NCI-H1436 treated with DMSO at 0.1 percent for 48 hours (cell line): ENCODE measurements at places on chromosomes 3 and 15.

- DNase-seq, result no peak
Measured at GRCh38 chr3:182149594-182149993, 437.9 kb downstream of the SOX2 start.

GRCh38 chr3:114152519-114153151 is 26.2 kb downstream of the DRD3 start:
- peak; percentile 41 for DNase-seq

DNA sequence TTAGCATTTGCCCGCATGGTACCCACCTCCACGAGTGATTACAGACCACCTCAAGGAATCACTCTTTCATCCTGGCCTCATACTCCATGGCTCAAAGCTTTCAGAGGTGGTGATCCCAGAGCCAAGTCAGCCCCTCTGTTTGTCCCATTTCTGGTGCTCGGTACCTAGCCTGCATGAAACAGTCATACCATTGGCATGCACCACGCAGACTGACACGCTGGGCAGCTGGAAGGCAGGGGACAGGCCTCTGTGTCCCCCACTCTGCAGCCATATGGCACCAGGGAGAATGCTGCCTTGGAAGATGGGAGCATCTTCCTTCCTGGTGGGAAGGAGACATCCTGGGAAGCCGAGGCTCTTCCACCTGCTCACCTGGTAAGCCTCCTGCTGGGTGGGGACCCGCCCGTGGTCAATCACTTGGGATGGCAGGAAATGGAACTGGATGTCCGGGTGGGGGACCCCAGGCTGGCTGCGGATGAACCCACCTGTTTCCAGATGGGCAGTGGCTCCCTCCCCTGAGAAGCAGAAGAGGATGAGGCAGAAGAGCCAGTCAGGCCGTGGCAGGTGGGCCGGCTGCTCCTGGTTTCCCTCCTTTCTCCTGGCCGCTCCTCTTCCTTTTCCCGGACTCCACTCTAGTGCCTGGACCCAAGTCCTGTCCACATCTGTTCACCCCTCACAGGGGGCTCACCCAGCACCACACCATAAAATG is 26.9 kb downstream of the CHDH start:
- DNase-seq, result no peak

DNA sequence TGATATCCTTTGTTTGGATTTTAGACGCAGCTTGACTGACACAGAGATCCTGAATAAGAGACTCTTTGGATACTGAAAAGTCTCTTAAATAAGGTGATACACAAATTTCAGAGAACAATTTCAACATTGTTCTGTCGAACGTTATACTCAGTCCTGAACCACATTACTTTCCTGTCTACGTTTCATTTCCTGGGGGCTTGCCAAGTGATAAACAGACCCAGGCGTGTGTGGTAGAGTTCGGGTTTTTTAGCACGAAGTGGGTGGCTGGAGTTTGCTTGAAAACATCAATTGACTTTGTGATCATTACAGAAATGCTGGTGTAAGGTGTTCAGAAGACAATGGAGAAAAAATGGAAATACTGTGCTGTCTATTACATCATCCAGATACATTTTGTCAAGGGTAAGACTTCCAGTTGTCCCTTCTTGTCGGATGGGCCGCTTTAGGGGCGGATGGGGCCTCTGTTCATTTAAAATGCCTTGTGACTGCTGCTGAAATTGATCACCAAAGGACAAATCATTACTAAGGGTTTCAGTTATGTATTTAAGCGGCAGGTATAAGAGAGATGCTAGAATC is at the start of gene CD96:
Gene CD96, plus strand, starts transcription at position 287 of the 573 bp plus-strand sequence. Its CDS starts 52 bp downstream, at position 339.
- no peak for DNase-seq

DNA sequence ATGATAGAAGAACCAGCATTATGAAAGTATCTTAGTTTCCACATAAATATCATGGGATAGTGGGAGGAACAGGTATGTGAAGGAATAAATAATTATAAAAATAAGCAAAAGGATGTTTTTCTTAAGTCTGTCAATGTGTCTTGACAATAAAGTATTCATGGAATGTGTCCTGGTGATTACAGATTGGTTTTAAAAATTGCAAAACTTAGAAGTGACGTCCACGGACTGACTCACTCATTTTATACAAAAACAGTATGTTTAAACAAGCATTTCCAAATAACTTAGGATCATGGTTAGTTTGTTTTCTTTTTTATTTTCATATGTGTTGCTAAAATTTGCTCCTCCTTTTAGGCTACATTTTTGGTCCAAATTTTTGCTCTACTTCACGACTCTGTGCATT is 687.0 kb upstream of the NECTIN3 start:
- no peak for DNase-seq

DNA sequence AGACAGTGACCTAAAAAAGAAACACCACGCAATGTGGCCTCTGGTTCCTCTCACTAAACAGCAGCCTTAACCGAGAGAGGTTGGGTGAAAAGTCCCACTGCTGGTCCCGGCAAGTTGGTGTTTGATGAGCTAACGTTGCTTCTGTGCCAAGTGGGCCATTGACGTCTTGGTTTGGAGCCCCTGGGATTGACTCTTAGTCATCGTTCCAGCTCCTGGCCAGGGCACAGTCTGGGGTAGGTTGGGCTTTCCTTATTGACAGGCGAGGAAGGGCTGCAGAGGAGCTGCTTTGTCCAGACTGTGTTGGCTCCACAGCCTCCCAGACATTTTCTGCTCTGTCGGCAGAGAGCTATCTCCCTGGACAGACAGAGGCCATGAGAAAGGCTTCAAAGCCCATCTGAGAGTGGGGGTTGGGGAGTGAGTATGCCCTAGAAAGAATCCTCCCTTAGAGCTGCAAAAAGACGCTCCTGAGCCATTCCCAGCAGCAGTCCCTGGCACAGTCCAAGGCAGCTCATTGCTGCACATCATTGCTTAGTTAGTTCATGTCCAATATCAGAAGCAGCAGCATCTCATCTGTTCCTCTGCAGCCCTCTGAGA is 28.6 kb upstream of the C3orf80 start:
- DNase-seq, result no peak

GRCh38 chr15:63611177-63611576 is 14.0 kb downstream of the FBXL22 start:
- DNase-seq, result no peak

DNA sequence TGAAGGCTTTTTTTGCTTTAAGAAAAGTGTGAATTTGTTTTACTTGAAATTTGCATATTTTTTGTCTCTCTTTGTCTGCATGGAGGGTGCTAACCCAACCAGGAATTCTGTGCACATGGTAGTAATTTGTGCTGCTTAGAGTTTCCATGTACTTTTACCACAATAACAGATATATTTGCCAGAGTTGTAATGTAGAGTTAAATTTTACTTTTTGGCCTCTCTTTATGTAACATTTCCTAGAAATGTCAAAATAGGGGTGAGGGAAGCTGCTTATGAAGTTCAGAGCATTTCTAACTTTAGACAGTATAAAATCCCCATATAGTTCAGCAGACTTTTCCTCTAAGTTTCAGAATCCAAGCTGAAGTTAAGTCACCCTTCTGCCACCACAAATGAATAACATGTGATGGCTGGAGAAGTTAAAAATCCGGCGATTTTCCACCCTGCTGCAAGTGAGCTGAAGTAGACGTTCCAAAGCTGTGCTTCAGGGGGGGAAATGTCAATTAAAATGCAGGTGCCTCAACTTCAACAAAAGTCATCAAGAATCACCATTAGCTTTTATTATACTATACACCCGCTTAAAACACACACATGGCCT is 385.7 kb upstream of the NR2F2 start:
- DNase-seq, result no peak

GRCh38 chr15:59994888-59995557 is 9.1 kb upstream of the FOXB1 start:
- DNase-seq, result no peak

DNA sequence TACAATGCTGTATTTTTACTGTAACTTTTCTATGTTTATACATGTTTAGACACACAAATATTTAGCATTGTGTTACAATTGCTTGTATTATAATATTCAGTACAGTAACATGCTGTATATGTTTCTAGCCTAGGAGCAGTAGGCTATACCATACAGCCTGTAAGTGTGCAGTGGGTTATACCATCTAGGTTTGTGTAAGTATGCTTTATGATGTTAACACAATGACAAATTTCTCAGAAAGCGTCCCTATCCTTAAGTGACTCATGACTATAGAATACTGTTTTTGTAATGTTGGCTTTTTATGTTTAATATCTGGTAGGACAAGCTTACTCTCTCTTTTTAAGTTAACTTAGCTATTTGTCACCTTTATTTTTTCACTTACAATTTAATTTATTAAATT is 127.5 kb upstream of the THRB start:
- DNase-seq, result no peak

GRCh38 chr3:155079468-155079745 is 712 bp upstream of the MME start:
- no peak for DNase-seq

DNA sequence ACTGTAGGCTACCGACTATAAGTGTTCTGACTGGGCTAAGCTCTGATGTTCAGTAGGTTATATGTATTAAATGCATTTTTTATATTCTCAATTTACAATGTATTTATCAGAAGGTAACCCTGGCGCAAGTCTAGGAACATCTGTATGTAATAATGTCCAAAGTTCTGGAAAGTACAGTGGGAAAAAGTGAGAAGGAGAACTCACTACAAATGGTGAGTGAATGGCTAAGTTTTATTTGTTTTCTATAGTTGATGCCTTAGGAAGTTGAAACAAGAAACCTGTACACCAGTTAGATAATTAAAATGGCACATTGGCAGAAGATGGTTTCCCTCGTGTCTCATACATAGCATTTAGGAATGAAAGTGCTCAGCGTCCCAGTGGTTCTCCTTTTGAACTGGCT is 333.4 kb upstream of the THRB start:
- DNase-seq, result no peak

DNA sequence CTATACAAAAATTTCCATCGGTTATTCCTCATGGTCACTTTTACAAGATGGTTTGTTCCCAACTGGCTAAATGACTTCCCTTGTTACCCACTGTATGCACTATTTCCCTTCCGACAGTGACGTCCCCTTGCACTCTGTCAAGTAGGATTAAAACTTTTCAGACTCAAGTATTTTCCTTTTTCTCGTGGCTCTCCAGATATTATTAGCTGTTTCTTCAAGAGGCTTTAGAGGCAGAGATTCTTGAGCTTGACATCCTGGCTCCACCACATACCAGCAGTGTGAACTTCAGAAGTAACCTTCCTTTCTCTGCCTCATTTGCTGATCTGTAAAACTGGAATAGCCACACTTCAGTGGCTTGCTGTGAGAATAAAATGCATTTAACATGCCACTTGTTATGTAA is 14.0 kb downstream of the CSNK1G1 start:
- DNase-seq, result no peak
